ENCODE measurements at places on chromosomes 2 and 18. TPM values are rescaled to one million over a fixed set of nuclear protein-coding genes. Genes with fewer than 3 reads are reported as not detected.

DNA sequence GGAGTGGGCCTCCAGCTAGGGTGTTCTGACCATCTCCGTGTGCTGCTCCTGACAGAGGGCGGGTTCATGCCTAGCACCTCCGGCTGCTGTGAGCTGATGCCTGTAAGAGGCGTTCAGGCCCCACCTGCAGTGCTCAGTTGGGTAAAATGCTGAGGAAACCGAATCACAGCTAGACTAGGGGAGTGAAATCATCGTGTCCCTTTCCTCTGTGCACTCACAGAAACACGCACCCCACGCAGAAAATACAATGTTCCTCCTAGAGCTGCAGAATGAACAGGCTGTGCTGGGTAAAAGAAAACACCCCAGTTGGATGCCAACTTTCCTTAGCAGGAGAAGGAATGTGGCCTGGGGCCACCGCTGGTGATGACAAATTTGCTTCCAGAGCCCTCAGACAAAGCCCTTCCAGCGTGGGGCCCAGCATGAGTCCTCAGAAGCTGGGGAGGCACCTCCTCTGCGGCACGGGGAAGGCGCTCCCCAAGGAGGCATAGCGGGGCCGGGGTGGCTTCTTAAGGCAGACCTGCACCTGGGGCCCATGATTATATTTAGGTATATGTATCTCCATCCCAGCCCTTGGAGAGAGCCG is 16.3 kb upstream of the ARHGEF4 start:
- DNase-seq, result no peak

DNA sequence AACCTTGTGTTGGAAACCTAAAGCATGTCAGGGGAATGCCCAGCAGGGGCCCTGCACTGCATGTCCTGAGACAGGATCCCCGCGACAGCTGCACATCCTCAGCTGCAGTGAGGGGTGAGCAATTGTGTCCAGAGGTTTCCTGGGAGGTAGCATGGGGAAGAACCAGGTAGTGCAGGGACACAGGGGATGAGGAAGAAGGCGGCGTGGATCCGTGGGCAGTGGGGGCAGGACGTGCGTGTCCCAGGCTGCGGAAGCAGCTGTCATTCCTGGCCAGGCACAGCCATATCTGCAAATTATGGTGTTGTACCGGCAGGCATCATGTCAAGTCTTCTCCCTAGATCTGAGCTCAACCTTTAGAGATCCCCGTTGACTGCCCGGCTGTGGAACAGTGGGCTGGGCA is 238.2 kb upstream of the MYT1L start:
- DNase-seq, result no peak

Gene TMEM247
- polyA plus RNA-seq, result not detected

Gene SPHKAP
- 4.2 TPM for polyA plus RNA-seq

All from left kidney (tissue), 8 donors.